ENCODE measurements at places on chromosomes 4 and X.
A peak's percentile ranks its signal among the peaks of the same experiment; 100 is the strongest.

- DNase-seq = no peak
These were observed 216.4 kb downstream of the PALLD start for GRCh38 chr4:168713253-168713652.

DNA sequence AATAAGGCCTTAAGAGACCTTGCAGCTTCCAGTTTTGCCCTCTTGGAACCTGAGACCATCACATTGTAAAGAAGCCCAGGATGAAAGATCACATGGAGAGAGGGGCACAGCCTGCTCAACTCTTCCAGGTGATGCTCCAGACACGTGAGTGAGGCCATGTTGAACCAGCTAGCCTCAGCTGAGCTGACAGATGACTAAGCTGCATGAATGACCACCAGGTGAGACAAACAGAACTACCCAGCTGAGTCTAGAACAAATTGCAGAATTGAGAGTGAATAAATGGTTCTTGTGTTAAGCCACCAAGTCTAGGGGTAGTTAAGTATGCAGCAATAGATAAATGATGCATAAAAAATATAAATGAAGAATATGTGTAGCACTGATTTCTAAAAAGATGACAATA lies 16.8 kb upstream of the GPR82 start:
- DNase-seq = no peak

DNA sequence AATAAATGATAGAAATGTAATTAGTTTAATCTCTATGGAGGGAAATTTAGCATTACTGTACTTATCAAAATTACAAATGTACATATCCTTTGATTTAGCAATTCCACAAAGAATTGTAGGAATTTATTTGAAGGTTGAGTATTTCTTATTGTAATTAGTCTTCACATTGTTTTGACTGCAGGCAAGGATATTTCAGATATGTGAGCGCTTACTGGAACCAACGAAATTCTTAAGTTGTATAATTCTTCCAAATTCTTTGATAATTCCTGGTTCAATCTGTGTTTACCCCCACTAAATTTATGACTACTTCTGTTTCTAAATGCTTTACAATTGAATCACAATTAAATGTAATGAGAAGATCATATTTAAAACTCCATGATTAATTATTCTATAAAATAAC lies 26.9 kb upstream of the WWC2 start:
- no peak for DNase-seq

- DNase-seq = no peak
These were observed 2.3 kb upstream of the MID1IP1 start for GRCh38 chrX:38798956-38799355.

DNA sequence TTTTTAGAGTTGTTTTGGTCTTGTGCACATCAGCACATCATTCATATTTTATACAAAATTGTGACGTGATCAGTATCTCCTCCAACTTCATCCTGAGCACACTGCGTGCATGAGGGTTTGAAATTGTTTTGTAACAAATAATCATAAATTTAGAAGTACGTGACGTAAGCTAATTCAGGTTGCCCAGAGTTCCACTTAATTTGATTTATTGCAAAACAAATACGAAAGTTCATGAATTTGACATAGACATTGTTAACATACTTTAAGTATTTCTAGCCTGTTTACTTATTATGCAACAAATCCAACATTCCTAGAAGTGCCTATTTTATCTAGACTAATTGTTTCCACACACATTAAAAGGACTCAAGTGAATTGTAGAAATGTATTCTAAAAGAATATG lies 48.3 kb downstream of the MAP7D3 start:
- no peak for DNase-seq

DNA sequence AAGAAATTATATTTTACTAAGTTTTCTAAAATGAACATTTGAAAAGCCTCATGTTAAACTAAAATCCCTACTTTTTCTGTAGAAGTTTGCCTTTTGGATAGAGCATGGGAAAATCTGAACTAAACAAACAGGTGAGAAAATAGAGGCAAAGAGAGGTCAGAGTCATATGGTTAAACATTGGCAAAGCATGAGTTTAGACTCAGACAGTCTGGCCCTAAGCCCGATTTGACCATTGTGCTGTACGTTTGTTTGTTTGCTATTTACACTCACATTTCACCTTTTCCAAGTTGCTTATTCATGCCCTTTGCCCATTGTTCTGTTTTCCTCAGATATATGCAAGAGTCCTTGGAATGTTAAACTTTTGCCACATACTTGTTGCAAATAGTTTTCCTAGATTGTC lies 85.4 kb downstream of the TIGD2 start:
- DNase-seq = no peak

GRCh38 chr4:110361921-110362320 lies 114.0 kb upstream of the ENPEP start:
- no peak for DNase-seq

DNA sequence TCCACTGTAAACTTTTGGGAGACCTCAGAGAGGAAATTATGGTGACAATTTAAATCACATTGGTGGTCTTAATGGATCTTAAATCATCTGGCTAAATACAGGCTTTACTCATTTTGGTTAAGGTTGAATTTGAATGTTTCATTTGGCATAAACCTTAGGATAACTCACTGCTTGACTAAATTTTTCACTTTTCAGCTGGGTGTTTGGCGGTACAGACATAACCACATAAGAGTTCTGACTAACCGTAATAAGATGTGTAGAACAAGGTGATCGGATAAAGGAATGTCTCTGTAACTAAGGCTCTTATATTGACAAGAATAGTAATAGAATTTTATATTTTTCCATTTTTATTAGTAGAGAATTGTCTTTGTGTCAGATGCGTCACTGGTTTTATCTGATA lies 281.0 kb downstream of the BMPR1B start:
- DNase-seq = no peak

- no peak for DNase-seq
These were observed 26.4 kb downstream of the NOP14 start for GRCh38 chr4:2936773-2937145.

DNA sequence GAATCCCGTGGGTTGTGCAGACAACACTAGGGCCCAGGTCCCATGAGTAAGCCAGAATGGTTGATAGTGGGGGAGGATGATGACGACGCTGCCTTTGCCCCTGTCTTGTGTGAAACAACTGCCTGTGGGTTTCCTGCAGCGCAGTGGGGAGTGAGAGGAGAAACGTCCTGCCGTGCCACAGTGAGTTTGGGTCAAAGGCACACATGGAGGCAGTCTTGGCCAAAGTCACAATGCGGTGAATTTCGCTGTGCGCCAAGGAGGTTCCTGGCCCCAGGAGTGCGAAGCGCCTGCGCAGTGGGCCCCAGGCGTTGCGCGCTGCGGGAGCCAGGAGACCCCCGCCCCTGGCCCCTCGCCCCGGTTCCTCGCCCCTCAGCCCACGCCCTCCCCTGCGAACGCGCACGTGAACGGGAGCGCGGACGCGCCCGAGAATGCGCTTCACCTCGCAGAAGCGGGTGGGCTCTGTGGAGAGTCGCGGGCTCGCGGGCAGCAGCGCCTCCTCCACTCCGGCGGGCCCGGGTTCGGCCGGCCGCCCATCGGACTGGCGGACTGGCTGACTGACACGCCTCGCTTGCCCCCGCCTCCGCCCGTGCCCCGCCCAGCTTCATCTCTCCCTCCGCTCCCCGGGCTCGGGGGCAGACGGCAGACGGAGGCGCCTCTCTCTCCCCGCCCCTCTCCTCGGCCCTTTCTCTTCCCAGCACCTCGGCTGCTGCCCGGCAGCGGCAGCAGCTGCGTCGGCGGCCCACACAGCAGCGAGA lies at the start of gene NUDT10:
TSS of gene NUDT10 (plus strand) at position 635 of the 755 bp plus-strand sequence. CDS start 144 bp downstream, outside the sequence.
- DNase-seq = no peak

GRCh38 chr4:4921077-4921476 lies 61.6 kb downstream of the MSX1 start:
- DNase-seq = no peak

DNA sequence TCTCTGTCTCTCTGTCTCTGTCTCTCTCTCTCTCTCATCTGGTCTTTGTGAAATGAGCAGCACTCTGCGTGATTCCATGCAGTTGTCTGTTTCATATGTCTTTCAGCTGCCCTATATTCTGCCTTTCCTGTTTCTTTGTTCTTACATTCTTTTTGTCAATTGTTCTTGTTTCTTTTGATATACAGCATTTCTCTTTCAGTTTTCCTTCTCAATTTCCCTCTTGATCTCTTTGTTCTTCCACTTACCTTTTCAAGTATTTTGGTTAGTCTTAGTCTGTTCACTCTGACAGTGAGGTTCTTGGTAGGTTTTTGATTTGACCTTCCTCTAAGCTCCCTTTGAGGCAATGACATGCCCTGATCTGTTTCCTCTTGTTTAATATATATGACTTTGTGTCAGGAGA lies 20.4 kb downstream of the ZNF157 start:
- DNase-seq = no peak

DNA sequence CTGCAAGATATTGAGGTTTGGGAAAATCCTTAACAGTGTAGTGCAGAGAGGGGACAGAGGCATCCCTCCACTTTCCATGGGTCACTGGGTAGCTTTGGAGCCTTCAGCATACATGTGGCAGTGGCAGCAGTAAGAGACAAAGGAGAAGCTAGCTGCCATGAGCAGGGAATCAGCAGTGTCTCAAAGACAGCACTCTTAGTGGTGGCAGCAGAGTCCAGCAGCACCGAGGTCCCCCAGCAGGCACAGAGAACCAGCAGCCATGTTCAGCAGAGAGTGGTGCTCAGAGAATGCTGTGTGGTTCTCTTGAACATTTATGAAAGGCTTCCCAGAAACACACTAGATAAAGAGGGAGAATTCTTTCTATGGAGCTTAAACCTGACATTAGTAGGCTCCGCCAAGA lies 308.5 kb downstream of the CENPC start:
- DNase-seq = no peak

DNA sequence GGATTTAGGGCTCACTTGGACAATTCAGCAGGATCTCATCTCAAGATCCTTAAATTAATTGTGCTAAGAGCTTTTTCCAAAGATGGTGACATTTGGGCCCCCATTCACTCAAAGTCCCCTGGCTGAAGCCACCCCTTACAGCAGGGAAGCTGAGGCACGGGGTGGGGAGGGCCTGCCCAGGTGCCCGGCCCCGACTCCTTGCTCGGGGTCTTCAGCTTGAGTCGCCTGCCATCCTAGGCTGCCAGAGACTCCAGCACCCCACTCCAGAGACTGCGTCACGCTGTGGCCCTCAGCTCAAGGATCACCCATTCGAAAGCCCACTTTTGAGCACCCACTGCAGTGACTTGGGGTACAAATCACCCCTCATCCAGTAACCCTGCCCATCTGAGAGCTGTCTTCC lies 39.2 kb upstream of the GPR78 start:
- no peak for DNase-seq

- DNase-seq = no peak
These were observed 7.8 kb upstream of the WDR1 start for GRCh38 chr4:10124167-10124930.

DNA sequence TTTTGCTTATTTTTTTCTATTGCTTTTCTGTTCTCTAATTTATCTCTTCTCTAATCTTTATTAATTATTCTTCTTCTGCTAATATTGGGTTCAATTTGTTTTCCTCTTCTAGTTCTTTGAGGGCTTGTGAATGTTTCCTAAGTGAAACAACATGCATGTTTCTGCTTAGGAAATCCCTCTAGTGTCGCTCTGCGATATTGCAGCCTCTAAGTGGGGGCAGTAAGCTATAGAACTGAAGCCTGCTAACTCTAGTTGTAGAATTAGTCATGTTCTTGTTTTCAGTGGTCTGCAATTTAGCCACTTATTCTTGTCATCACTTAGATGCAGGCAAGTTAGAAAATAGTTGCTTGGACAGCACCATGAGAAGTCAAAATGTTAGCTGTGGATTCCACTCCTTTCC lies 222.6 kb downstream of the SPIN4 start:
- DNase-seq = no peak

- DNase-seq = no peak
These were observed 205.5 kb downstream of the PPP3CA start for GRCh38 chr4:101141855-101142254.

DNA sequence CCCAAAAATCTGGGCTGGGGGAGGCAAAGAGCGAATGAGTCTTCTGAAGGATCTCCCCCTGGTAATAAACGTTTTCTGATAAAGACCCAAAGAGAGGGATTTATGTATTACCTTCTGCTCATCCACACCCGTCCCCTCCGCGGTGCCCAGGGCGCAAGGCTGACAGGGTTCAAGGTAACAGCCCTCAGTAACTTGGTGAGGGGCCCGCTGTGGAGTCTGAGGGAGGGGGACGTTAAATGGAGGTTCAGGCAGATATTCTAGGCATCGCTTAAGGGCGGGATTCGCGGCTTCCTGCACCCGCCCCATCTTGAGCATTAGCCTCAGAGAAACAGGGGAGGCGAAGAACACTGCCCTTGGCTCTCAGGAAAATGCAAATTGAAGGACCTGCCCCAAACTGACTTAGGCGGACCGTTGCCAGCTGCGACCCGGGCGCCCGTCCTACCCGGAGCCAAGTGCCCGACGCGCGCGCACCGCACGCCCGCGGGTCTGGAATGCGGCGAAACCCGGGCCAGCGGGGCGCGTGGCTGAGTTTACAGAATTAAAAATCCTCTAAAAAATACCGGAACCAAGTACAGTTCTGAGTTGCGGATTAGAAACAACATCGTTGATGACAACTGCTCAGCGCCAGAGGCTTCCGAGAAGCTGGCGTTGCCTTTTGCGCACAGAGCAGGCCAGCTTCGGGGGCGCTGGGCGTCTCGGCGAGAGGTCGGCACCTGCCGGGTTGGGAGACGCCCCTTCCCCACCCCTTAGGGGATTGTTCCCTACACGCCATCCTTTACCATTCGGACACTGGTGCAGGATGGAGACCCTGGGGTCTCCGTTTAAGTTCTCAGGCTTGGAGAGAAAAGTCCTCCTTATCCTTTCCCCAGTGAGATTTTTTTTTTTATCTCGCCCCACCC lies 2.8 kb downstream of the HELT start:
- DNase-seq = no peak

DNA sequence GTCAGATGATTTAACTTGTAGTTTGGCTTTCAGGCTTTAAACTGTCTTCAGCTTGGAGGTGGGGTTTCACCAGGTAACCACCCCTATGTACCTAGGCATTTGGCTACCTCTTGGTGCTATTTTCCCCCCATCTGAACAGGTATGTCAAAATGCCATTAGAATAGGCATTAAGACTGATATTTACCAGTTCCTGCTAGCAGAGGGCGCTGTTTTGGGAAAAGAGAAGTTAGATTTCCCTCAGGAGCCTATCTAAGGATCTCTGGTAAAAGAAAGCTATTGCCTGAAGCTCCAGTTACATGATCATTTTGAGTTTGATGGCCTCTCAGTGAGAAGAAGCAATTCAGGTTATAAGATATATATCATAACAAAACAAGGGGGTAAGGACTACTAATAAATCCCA lies 879.1 kb downstream of the SH3BGRL start:
- no peak for DNase-seq

GRCh38 chrX:48918643-48919340 lies at the start of gene PIM2:
Gene PIM2 (minus strand): TSS chrX:48919024. CDS start chrX:48918834, 190 bp downstream.
- peak; percentile 66 for DNase-seq

DNA sequence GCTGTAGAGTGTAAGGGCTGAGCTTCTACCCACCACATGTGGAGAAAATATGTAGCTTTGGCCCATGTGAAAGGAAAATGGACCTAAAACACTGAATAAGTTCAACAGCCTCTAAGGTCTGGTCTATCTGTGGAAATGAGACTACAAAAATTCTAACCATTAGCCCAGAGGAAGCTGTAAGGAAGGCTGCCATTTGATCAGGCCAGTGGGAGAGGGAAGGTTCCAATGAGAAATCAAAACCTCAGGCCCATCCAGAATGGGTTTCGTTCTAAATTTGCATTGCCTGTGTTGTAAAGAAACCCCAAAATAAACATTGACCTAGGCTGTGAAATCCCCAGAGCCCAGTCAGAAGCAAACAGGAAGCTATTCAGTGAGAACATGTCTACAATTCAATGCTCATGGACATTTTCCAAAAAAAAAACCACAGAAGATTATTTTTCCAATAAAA lies 320.4 kb upstream of the SLC7A11 start:
- DNase-seq = no peak

- DNase-seq = no peak
These were observed 884 bp downstream of the RELL1 start for GRCh38 chr4:37685161-37685822.

GRCh38 chr4:184684491-184685189 lies 35.1 kb downstream of the PRIMPOL start:
- DNase-seq = no peak

All from urinary bladder (tissue), 4 donors.